ENCODE measurements at places on chromosomes 3 and 15.

GRCh38 chr15:85356276-85356675 lies 24.1 kb upstream of the AKAP13 start:
- no peak for DNase-seq

GRCh38 chr3:192851821-192852372 lies 65.8 kb downstream of the MB21D2 start:
- DNase-seq, result no peak

DNA sequence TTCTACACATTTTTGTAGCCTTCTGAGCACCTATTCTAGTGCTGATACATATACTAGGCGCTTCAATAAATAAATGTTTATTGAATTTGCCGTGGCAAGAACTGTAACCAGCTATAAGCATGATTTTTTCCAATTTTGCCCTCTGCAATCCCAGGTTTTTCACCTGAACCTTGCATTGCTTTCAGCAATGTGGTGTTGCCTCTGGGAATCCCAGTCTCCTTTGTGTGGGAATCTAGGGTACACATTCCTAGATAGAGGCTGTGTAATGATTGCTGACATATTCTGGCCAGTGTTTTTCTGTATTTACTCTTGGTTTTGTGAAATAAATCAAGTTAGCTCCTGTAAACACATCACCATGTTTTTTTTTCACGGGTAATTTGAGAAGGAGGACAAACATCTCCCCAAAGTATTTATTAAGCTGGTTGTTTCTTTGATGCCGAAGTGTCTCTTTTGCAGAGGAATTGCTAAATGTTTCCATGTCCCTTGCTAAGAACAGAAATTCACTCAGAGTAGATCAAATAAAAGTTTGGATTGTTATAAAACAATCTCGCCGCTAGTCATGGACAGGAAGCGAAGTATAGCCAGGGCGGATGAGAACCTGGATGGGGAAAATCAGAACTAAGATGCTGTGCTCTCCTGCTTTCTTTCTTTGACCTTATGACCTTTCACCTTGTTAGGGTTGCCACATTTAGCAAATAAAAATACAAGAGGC lies 1.2 kb downstream of the CFAP91 start:
- DNase-seq, result no peak

DNA sequence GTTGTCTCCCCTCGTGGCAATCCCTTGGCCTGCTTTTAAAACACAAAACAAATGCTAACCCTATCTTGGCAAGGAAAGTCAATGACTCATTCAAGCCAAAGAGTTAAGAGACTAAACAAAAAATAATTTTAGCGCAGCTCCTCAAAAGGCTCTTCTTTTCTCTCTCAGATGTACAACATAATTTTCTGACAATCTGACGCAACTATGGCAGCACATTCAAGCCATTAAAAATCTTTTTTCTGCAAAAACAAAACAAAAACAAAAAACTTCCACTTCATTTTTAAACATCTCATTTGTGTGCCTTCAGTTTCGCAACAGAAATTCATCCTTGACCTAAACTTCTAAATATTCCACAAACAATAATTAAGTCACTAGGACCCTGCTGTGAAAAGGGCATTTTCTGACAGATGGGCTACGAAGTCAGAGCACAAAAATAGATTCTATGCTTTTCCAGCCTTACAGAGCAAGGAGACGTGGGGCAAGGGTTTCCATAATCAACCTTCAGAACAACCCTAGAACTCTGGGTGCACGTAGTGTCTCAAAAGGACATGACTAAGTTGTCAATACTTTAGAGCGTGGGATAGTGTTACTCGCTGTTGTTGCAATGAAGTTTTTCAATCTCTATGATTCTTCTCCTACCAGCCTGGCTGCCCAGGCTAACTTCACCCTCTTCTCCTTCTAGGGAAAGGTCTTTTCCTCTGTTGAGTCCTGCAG lies 84.3 kb downstream of the MB21D2 start:
- no peak for DNase-seq

DNA sequence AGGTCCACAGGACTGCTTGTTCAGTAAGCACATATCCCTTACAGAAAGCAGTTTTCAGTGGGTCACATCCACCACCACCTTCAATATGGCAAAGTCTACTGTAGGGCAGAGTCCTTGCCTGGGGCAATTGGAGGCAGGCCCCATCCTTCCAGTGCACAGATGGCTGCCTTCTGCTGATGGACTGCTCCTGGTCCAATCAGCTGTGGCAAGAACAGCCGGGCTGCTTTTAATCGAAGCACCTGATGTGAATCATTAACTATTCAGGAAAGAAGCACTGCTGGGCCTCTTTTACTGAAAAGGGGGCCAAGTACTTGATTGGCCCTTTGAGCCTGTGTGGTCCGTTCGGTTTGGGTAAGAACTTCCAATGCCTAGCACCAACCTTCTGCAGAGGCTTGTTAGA lies 24.4 kb downstream of the LARS2 start:
- no peak for DNase-seq

GRCh38 chr3:23496165-23496564 lies 293.0 kb downstream of the UBE2E2 start:
- no peak for DNase-seq

DNA sequence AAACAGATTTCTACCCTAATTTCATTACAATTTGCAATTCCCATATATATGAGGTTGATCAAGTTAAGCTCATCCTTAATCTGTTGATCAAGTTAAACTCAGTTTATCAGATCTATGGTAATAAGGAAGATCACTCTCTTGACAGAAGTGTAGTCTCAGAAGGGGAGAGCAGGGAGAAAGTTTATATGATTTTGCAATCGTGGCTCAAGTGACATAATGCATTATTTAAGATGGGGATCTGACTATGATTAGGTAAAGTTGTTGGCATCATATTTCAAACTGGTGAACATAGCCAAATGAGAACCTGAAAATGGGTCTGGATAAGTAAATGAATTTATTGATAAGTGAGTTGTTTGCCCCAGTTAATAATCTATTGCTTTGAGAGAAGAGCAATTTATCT lies 995.3 kb downstream of the OTOL1 start:
- no peak for DNase-seq

DNA sequence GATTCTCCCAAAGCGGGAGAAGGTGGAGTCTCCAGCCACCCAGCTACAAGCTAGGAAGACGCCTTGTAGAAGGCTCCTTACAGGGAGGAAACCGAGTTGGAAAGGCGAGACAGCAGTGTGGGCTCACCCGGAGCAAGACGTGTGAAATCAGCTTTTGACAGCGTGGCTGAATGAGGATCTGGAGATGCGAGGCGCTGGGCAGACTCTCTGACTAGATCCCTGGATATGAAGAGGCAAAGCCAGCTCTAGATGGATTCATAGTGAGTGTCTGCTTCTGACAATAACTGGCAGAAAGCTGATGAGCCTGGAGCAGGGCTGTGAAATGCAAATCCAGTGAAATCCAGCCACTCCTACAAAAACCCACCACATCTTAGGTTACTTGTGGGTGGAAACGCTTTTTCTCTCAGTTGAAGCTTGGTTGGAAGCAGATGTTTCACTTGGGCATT lies 41.0 kb downstream of the GOLGA6A start:
- DNase-seq, result no peak
